HEK293T (cell line): ENCODE measurements at places on chromosomes 6 and 20.

DNA sequence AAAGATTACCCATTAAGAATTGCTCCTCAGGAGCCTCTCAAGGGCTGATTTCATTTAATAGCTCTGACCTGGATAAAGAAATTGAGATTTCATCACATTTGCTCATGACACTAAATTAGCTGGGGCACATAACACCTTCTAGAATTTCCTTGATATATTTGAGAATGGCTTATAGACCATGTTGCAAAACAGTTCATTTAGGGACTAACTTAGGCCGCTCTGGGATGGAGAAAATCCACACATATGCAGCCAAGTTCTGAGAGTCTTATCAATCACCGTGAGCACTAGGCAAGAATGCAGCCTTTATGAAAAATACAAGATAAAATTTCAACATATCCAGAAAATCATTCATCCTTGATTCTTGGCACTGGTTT, 91.0 kb upstream of the MCHR2 start:
- DNase-seq = no peak

DNA sequence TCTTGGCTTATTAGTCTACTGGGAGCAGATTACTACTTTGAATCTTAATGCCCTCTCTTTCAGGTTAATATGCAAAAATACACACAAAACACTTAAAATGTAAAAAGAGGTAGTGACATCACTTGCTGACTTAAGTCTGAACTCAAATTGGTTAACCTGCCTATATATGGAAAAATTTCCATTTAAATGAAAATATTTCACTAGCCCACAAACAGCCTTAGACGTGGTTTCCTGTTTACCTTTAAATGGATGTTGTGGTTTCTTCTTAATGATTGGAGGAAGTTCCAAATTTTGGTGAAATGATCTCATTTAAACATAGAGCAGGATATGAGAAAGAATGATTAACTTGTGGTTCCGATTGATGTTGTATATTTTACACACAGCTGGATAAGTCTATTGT, 553.7 kb downstream of the CD109 start:
- no peak for DNase-seq

DNA sequence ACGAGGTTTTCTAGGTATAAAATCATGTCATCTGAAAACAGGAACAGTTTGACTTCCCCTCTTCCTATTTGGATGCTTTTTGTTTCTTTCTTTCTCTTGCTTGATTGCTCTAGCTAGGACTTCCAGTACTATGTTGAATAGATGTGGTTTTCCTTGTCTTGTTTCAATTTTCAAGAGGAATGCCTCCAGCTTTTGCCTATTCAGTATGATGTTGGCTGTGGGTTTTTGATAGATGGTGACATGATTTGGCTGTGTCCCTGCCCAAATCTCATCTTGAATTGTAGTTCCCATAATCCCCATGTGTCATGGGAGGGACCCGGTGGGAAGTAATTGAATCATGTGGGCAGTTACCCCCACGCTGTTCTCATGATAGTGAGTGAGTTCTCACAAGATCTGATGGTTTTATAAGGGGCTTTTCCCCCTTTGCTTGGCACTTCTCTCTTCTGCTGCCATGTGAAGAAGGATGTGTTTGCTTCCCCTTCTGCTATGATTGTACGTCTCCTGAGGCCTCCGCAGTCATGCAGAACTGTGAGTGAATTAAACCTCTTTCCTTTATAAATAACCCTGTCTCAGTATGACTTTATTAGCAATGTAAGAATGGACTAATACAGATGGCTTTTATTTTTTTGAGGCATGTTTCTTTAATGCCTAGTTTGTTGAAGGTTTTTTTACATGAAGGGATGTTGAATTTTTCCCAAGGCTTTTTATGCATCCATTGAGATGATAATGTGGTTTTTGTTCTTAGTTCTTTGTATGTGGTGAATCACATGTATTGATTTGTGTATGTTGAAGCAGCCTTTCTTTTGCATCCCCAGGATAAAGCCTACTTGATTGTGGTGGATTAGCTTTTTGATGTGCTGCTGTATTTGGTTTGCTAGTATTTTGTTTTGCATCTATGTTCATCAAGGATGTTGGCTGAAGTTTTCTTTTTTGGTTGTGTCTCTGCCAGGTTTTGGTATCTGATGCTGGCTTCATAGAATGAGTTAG, 239.1 kb downstream of the THBS2 start:
- DNase-seq = no peak

GRCh38 chr6:158207422-158207788, 39.3 kb downstream of the GTF2H5 start:
- no peak for DNase-seq

DNA sequence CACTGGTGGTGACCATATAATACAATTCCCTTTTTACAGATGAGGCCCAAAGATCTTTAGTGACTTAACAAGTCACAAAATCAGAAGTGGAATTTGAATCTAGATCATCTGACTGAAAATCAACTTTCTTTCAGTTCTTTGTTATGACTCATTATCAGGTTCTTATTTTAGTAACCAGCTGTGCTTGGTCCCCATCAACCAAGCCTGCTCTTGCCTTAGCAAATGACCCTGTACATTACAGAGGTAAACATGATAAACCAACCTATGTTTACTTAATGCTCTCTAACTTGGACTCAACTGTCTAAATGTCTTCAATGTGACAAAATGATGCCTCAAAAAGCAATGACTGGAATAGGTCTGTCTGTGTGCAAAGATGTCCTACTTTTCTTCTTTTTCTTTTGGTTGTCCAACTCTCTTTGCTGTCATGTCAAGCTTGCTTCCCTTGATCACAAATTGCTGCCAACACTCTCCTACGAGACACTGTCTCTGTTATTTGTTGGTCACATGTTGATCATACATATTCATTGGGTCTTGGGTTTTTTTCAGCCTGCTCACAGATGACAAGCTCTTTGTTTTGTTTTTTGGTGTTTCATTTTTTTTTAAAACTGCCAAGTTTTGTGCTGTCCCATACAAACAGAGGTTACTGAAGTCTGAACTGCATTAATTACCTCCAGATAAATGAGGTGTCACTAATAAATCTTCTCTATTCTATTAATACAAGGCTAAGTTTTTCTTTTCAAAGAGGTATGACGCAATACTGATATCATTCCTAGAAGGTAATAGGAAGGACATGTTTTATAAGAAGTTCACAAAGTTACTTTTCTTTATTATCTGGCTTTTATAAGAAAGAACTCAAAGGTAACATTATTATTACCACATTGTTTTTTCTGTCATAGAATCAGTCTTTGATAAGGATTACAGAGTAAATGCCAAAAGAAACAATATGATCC, 62.2 kb upstream of the PLN start:
- DNase-seq = no peak

DNA sequence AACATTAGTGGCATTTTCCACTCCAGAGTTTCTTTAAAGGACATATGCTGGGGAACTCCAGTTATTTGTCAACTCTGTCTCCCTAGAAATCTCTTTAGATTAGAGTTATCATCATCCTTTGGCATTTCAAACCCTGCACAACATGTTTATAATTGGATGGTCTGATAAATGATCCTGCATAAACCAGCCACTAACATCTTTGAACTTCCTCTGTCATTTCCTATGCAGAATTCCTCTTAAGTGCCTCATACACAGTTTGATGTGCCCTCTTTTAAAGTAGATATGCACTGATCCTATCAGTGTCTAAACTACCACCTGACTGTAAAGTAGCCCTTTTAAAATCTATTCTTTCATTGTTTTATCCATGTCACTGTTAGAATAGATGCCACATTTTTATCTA, 306.3 kb upstream of the IRAK1BP1 start:
- DNase-seq = no peak

DNA sequence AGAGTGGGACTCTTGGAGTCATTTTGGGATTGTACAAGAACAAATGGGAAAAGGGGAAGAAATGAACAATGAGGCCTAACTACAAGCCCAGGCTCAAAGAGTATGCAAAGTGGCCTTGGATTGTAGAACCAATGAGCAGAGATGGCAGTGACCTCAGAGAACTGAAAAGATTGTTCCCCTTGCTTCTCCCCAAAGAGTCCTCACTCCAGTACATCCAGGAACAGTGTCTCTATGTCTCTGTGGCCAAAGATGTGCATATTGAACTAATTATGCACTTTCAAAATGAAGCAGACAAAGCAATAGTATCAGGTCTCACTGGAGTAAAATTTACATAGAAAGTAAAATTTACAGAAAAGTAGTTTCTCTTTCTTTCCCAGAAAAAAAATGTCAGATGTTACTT, 81.0 kb downstream of the SMLR1 start:
- no peak for DNase-seq

GRCh38 chr6:45493761-45494160, 116.0 kb upstream of the SUPT3H start:
- DNase-seq = no peak

GRCh38 chr6:37612475-37612874, 85.2 kb downstream of the MDGA1 start:
- no peak for DNase-seq

GRCh38 chr6:11392778-11393507, 144.6 kb upstream of the TMEM170B start:
- no peak for DNase-seq

GRCh38 chr6:128870746-128871145, 12.2 kb upstream of the LAMA2 start:
- DNase-seq = no peak

- peak; percentile 39 for DNase-seq
These were observed 2.8 kb downstream of the SLC12A5 start for GRCh38 chr20:46031701-46032254.

- no peak for DNase-seq
These were observed 34.7 kb downstream of the SUN5 start for GRCh38 chr20:32969356-32970114.

GRCh38 chr6:83429857-83430610, 817 bp downstream of the ME1 start:
- peak; percentile 56 for DNase-seq

DNA sequence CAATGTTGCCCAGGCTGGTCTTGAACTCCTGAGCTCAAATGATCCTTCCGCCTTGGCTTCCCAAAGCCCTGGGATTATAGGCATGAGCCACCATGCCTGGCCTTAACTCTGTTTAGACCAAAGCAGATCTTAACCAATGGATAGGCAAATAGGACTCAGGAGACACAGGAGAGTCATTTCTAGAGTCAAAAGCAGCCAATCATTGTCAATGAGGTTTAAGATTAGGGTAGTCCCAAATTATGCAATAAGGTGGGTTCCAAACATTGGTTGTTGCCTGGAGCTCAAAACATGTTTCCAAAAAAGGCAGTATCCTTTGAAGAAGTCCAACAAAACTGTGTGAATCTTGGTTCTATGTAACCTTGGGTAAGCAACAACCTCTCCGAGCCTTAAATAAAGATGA, 95.7 kb upstream of the JARID2 start:
- DNase-seq = no peak

- DNase-seq = no peak
These were observed 321.2 kb upstream of the ADGRB3 start for GRCh38 chr6:68313911-68314310.

GRCh38 chr6:91486200-91486599, 899.3 kb upstream of the MAP3K7 start:
- DNase-seq = no peak

DNA sequence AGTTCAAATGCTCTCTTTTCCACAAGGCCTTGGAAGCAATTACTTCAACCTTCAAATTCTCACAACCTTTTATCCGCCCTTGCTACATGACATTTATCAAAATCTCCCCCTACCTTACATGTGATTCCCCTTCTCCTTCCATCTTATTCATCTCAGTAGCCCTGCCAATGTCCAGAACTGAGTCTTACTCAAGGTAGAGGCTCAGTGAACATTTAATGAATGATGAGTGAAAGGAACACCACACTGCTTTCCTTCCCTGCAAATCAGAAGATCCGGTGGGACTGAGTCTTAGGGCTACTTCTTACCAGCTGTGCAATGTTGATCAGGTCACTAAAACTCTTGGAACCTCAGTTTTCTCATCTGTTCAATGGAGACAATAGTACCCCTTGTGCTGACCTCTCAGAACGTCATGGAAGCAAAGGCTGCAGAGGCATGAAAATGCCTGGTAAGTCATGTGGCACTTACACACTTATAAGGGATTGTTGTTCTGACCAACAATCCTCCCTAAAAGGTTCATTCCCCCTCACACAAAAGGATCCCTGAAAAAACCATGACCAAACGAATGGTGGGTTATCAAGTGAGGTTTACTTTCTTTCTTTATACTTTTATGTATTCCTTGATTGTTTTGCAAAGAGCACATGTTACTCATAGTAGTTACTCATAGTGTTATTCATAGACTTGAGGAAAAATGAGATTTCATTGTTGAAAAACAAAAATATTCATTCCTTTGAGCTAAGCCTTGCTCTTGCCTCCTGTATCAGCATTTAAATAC, 6.5 kb downstream of the MDGA1 start:
- DNase-seq = no peak

DNA sequence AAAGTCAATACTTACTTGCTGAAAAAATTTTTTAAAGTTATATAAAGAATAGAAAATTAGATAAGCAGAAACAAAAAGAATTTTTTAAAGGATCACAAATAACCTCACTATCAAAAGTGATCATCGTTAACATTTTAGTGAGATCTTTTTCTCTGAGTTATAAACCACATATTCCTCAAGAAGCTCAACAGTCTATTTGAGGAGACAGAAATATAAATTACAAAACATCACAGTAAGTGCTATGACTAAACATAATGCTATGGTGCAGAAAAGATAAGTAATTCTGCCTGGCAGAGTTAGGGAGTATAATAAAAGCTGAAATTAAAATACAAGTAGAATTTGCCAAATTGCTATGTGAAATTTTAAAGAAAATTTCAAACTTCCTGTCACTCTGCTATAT, 226.7 kb downstream of the LMBRD1 start:
- DNase-seq = no peak

- no peak for DNase-seq
These were observed 222.0 kb upstream of the SYNCRIP start for GRCh38 chr6:85864453-85865401.

GRCh38 chr20:25226433-25227316, 21.2 kb upstream of the PYGB start:
- no peak for DNase-seq

DNA sequence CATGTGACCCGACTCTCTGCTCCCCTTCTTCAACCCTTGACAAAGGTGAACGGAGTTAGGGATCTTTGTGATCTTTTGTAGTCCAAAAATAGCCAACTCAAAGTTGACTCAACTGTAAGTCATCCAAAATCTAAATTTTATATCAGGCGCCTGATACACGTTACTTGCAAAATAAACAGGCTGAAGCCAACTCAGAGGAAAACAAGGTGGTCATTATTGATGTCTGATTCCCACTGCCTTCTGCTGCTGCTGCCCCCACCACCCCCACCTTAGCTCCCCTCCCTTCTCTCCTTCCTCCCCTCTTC, 13.2 kb upstream of the RNF8 start:
- no peak for DNase-seq

GRCh38 chr6:33203443-33204164, 851 bp upstream of the HSD17B8 start:
- DNase-seq = no peak

DNA sequence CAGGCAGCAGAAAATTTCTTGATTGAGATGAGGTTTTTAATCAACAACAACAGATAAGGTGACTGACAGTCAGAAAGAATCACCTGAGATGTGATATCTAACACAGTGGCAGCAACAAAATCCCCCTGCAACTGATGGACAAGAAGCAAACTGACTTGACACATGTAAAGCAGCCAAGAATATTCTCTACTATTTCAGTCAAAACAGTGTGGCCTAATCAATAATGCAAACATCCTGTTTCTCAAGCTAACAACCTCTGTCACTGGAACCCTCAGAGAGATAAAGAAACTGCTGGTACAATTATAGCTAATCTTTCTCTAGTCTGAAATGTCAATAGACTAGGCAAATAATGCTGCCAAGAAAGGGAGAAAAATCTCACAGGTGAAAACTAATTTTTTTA, 4.6 kb upstream of the CGA start:
- DNase-seq = no peak

- no peak for DNase-seq
These were observed 37.5 kb downstream of the SNAI1 start for GRCh38 chr20:50020288-50020687.
